Immature natural killer cell (primary cell): ENCODE measurements at places on chromosomes 11 and 22. TPM values are rescaled to one million over a fixed set of nuclear protein-coding genes. Genes with fewer than 3 reads are reported as not detected.

DNA sequence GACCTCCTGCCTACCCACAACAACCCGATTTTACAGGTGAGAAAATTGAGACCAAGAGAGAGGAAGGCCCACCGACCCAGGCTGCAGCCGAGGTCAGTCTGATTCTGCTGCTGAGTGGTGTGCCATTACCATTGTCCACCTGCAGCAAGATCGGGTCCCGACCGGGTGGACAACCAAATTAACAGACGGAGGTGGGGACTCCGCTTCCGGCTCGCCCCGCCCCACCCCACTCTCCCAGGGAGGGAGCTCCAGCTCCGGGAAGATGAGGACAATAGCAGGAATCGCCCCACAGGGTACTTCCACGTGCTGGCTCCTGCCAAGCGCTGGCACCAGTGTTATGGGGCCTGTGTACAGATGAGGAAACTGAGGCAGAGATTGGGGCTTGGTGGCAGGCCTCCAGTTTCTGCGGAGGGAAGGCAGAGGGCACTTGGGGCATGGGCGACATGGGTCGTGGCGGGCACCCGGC is 425 bp upstream of the KDELR3 start:
- DNase-seq = no peak

DNA sequence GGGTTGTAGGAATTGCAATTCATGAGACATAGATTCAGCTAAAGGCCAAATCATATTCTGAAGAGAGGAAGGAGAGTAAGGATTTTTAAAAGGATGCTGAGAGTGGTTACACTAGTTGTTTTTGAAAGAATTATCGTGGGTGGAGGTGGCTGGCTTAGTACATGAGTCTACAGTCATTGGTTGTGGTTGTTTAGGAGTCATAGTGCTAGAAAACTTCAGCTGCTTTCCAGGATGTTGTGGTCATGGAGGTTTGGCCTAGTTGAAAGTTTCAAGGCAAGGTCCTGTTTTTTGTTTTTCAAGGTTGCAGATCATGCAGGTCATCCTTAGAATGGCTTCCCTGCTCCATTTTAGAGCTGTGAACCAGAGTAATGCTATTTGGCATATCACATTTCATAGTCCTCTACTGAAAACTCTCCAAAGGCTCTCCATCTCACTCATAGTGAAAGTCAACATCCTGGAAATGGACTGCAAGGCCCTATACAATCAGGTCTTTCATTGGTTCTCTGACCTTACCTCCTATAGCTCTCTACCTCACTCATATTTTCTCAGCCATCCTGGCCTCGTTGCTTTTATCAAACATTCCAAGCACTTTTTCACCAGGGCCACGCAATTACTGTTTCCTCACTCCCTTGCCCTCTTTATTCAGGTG is 26.1 kb upstream of the ZBTB44 start:
- peak; percentile 80 for DNase-seq

Gene ELFN2
- polyA plus RNA-seq = 0.04 TPM

Gene OR2D2
- polyA plus RNA-seq = not detected
